ENCODE measurements at places on chromosomes 11 and 22. TPM values are rescaled to one million over a fixed set of nuclear protein-coding genes. Genes with fewer than 3 reads are reported as not detected.

RAG2 gene
- total RNA-seq = not detected

RAB38 gene
- 0.97 TPM for total RNA-seq

APOBEC3H gene
- total RNA-seq = 25.3 TPM

DKK3 gene
- total RNA-seq = not detected

DNA sequence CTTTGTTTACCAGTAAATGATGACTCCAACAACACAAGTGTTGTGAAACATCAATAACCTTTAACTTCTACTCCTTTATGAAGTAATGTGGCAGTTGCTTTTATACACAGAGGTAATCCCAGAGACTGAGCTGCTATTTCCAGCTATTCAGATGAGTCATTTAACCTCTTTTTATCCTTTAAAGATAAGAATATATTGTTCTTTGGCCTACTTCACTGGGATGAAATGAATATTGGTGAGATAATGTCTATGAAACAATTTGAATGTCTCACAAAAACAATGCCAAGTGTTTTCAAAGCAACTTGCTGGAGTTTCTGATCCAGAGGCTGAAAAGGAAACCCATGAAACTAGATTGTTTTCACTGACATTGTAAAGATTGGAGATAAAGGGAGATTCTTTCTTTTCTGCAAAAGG is 564.4 kb upstream of the LUZP2 start:
- H3K27ac ChIP-seq = no peak overlapping the region
- no peak overlapping the region for H3K4me3 ChIP-seq
- DNase-seq = no peak
- no peaks in the 10 kb centered on the region for H3K27me3 ChIP-seq
- H3K36me3 ChIP-seq = no peaks in the 10 kb centered on the region
- H3K4me1 ChIP-seq = no peaks in the 10 kb centered on the region

DNA sequence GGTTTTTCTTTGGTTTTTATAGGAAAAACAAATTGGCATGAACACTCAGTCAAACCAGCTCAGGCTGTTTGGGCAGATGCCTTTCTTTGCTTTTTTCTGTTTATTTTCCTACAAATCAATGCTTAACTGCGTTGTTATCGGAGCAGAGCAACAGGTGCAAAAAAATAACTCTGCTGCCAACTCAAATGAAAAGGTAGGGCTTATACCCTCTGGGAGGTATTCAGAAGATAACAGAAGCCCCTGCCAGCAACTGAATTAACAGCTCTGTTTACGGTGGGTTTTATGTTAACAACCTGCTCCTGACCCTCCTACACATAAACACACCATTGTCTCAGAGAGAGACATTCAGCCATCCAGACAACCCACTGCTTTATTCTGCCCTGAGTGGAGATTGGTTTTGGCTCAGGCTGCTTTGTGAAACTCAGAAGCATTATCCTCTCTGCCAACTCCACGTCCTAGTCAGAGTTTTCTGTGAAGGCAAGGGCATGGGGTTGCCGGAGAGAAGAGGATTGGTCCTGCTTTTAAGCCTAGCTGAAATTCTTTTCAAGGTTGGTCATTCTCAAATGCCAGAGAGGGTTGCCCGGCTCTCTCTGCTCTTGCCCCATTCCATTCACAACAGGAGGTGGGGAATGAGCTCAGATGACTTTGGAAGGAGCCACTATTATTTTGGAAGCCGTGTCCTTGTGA is 11.4 kb downstream of the EHF start:
- H3K4me1 ChIP-seq = peaks cover 14% of the 10 kb centered on the region
- H3K36me3 ChIP-seq = no peaks in the 10 kb centered on the region
- no peak overlapping the region for H3K27ac ChIP-seq
- no peak overlapping the region for H3K4me3 ChIP-seq
- peaks cover 7% of the 10 kb centered on the region for H3K27me3 ChIP-seq

DNA sequence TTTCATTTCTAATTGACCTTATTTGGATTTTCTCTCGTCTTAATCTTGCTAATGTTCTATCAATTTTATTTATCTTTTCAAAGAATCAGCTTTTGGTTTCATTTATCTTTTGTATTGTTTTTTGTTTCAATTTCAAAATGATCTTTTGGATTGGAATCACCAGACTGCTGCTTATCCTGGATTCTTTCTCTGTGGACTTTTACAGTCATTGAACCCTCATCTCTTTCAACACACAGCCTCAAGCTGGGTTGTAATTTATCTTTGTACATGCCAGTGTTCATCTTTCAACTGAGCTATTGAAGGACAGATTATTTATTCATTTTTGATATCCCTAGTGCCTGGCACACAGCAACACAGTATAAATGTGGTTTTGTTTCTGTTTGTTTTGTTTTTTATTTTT is 195.9 kb downstream of the ARHGAP42 start:
- no peaks in the 10 kb centered on the region for H3K4me1 ChIP-seq
- no peaks in the 10 kb centered on the region for H3K27me3 ChIP-seq
- no peaks in the 10 kb centered on the region for H3K36me3 ChIP-seq
- no peak for DNase-seq
- H3K27ac ChIP-seq = no peak overlapping the region
- no peak overlapping the region for H3K4me3 ChIP-seq

DNA sequence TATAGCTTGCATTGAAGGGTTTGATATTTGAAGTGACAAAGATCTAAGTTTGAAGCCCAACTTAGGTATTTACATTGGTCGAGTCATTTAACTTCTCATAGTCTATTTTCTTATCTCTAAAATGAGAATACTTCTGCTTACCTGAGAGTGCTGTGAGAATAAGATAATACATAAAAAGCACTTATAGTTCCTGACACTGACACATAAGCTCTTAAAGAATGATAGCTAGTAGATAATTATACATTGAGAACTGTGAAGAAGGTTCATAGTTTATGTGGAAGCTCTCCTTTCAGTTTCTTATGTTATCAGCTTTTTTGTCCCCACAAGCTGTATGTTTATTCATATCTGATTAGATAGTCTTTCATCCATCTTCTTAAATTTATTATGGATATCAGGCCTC is 4.8 kb downstream of the PPME1 start:
- H3K4me3 ChIP-seq = no peak overlapping the region
- H3K4me1 ChIP-seq = peaks cover 27% of the 10 kb centered on the region
- no peak overlapping the region for H3K27ac ChIP-seq
- no peak for DNase-seq
- peaks cover 2% of the 10 kb centered on the region for H3K36me3 ChIP-seq
- no peaks in the 10 kb centered on the region for H3K27me3 ChIP-seq

DNA sequence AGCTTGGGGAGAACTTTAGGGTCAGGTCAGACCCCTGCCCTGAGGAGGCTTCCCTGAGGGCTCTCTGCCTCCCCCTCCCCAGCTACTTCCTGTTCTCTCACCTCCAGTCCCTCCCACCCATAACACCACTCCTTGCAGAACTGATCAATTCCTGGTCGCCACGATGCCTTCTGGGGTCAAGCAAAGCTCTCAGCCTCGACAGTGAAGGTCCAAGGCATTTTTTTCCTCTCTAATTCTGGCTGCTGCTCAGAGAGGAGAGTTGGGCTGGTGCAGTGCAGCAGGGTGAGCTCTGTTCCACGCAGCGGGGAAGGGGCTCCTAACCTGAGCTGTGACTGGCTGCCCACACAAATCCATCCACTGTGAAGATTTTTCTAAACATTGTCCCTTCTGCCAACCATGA is 628.4 kb downstream of the BRD1 start:
- no peak for DNase-seq
- H3K27ac ChIP-seq = no peak overlapping the region
- H3K4me1 ChIP-seq = no peaks in the 10 kb centered on the region
- no peaks in the 10 kb centered on the region for H3K36me3 ChIP-seq
- no peak overlapping the region for H3K4me3 ChIP-seq
- H3K27me3 ChIP-seq = peaks cover 8% of the 10 kb centered on the region

DNA sequence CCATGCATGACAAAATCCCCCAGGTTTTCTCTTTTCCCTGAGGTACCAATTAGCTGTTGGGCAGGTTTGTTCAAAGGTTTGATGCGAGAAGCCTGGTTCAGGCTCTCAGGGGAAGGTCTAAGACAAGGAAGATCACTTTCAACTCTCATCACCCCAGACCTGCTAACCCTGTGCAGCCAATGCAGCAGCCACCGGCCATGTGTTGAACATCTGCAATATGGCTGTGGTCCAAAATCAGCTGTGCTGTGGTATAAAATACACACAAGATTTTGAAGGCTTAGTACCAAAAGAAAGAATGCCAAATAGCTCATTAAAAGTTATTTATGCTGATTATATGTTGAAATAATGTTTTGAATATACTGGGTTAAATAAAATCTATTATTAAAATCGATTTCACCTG is 58.5 kb downstream of the SMCO4 start:
- no peaks in the 10 kb centered on the region for H3K4me1 ChIP-seq
- no peaks in the 10 kb centered on the region for H3K27me3 ChIP-seq
- no peak overlapping the region for H3K4me3 ChIP-seq
- peaks cover 4% of the 10 kb centered on the region for H3K36me3 ChIP-seq

GRCh38 chr22:18023509-18024275 is 669 bp downstream of the MICAL3 start:
- peak; percentile 42 for DNase-seq
- H3K4me3 ChIP-seq = peak overlapping the region; percentile 80
- no peak overlapping the region for H3K27ac ChIP-seq
- peaks cover 11% of the 10 kb centered on the region for H3K4me1 ChIP-seq
- peaks cover 25% of the 10 kb centered on the region for H3K27me3 ChIP-seq

- no peak for DNase-seq
- no peak overlapping the region for H3K27ac ChIP-seq
- no peak overlapping the region for H3K4me3 ChIP-seq
- no peaks in the 10 kb centered on the region for H3K27me3 ChIP-seq
These were observed 36.1 kb downstream of the NEU3 start for GRCh38 chr11:75024764-75025211.

DNA sequence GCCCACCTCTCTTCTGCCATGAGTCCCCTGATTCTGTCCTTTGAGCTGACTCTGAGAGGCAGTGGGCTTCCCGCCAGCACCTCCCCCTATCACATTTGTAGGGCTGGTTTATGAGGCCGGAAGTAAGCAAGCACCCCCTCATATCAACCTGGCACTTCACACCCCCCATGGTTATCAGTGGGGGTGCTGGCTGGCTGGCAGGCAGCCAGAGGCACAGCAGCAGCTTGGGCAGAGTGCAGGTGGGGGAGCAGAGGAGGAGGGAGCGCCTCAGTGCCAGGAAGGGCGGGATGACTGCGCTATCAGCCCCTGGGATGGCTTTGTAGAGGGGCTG is 22.9 kb upstream of the CHRM4 start:
- no peaks in the 10 kb centered on the region for H3K4me1 ChIP-seq
- H3K36me3 ChIP-seq = peaks cover 26% of the 10 kb centered on the region
- H3K4me3 ChIP-seq = no peak overlapping the region
- DNase-seq = no peak
- H3K27me3 ChIP-seq = no peaks in the 10 kb centered on the region

DNA sequence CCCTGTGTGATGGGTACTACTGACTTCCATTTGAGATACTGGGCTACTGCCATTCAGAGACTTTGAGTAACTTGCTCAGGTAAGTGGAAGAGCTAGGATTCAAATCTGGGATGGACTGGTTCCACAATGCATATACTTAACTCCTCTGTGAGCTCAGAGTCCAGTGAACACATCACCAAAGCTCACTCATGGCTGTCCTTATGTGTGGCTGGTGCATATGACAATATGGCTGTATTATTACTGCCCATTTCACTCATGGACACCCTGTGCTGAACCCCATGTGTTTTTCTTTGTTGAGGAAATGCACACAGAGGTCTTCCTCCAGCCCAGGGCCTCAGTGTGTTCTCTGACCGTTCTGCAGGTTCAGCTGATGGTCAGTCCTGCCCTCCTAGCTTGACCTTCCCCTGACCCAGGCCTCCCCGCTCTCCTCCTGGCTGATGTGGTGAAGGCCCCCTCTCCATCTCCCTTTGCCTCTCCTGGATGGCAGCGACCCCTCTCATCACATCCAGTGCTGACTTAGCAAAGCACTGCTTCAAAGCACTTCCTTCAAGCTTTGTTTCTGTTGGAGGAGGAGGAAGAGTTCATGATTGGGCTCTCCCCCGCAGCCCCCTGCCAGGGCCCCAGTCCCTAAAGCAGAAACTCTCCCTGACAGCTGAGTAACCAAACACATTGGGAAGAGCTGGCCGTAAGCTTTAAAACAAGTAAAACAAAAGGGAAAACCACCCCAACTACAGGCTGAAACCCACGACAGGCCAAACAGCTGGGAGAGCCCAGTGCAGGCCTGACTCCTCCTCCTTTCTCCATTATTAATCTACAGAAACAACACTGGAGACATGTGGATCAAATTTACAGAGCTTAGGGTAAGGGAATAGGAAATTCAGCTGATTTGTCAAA is 101.2 kb downstream of the NAT10 start:
- H3K36me3 ChIP-seq = no peaks in the 10 kb centered on the region
- peaks cover 12% of the 10 kb centered on the region for H3K4me1 ChIP-seq
- no peak overlapping the region for H3K4me3 ChIP-seq
- peaks cover 1% of the 10 kb centered on the region for H3K27me3 ChIP-seq
- DNase-seq = no peak

DNA sequence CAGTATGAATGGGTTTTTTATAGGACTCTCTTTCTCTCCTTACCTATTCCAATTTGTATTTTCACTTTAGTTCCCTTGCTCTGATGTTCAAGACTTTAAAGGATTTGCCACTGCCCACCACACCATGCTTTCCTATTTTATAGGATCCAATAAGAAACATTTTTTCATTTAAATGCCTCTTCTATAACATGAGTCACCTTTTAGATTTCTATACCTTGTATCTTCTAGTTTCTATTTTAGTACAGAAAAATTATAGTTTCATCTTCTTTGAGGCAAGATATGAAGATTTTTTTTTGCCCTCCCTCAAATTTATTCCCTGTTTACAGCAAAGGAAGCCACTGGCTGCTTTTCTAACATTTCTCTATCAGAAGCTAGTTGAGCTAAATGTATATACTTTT is 76.8 kb downstream of the ARFGAP2 start:
- no peaks in the 10 kb centered on the region for H3K36me3 ChIP-seq
- H3K27ac ChIP-seq = no peak overlapping the region
- H3K4me1 ChIP-seq = peaks cover 6% of the 10 kb centered on the region
- no peaks in the 10 kb centered on the region for H3K27me3 ChIP-seq
- no peak for DNase-seq
- no peak overlapping the region for H3K4me3 ChIP-seq

All from activated CD4-positive, alpha-beta memory T cell treated with anti-CD3 and anti-CD28 coated beads for 36 hours (primary cell).